Fibroblast of the aortic adventitia (primary cell): ENCODE measurements at places on chromosomes 13 and 19. TPM values are rescaled to one million over a fixed set of nuclear protein-coding genes. Genes with fewer than 3 reads are reported as not detected.
A peak's percentile ranks its signal among the peaks of the same experiment; 100 is the strongest.

GRCh38 chr13:99542788-99543406 lies 41.6 kb downstream of the TM9SF2 start:
- DNase-seq: no peak

DNA sequence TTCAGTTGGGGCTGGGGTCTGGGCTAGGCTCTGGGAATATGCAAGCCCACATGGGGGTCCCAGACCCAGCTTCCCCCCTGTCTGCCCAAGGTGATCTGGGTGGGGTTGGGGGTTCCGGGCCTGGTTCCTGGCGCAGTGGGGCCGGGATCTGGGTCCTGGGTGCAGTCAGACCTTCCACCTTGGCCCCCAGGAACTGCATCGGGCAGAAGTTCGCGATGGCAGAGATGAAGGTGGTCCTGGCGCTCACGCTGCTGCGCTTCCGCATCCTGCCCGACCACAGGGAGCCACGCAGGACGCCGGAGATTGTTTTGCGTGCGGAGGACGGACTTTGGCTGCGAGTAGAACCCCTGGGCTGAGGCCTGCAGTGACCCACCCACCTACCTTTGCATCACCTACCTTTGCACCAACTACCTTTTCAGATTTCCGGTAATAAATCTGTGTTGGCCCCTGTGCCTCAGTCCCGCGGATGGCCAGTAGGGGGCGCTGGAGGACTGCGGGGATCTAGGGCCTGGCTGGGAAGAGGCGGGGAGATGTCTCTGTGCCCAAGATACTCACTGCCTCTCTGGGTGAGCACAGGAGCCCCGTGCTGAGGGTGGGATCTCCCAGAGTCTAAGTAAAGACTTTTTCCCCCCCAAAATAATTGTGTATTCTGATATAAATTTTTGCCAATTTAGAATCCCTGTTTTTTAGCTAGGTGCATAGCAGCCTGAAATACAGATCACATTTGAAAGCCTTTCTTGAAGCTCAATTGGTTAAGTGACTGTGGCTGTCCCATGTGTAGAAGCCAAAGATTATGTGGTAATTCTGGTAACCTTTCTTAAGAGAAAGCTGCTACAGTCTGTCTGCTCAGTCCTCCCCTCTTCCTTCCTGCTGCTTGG lies 11.5 kb upstream of the CYP4F3 start:
- peak; percentile 44 for DNase-seq

DNA sequence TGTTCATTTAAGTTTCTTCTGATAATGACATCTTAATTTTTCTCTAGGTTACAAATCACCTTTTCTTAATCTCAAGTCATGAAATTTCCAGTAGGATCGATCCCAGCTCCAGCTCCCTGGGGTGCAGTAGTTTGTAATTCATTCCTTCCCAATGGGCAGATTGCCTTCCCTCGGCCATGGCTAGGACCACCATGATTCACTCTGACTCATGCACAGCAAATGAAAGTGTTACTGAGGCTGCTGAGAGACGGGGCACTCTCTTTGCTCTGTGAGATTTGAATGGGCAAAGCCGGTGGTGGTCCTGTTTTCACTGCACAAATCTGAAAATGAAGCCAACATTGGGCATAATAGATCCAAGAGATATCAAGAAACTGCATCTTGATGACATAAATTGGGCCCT lies 202.8 kb upstream of the IRS2 start:
- peak; percentile 75 for DNase-seq

DNA sequence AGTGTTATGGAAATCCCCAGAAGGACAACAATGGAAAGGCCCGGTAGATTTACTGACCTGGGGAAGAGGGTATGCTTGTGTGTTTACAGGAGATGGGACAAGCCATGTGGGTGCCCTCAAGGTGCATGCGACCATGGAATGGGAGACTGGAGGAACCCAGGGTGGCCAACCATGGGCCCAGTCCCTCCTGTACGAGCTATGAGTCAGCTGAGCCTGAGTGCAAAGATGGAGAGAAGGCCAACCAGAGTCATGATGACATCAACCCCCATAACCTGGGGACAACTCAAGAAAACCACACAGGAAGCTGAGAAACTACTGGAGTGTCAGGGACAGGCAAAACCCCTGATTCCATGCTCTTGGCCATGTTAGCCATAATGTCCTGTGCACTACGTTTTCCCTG lies 7.8 kb downstream of the ZNF350 start:
- no peak for DNase-seq

- DNase-seq: no peak
These were observed 50.8 kb downstream of the FOXO1 start for GRCh38 chr13:40615619-40616018.

DNA sequence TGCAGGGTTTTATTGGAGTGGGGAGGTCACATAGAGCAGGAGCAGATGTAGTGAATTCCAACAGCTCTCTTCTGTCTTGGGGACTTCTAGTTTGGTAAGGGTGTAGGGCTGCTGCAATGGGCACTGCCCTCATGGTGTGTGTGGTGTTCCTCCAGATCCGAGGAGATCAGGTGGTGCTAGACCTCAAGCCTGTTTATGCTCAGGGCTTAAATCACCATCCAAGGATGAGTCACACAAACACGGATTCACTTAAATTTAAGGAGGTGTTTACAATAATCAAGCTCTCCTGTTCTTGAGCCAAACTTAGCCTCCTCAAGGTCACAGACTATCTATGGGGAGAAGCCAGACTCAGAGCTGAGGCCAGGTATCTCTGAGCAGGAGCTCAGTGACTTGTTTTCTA lies 23.0 kb downstream of the HS6ST3 start:
- no peak for DNase-seq

DNA sequence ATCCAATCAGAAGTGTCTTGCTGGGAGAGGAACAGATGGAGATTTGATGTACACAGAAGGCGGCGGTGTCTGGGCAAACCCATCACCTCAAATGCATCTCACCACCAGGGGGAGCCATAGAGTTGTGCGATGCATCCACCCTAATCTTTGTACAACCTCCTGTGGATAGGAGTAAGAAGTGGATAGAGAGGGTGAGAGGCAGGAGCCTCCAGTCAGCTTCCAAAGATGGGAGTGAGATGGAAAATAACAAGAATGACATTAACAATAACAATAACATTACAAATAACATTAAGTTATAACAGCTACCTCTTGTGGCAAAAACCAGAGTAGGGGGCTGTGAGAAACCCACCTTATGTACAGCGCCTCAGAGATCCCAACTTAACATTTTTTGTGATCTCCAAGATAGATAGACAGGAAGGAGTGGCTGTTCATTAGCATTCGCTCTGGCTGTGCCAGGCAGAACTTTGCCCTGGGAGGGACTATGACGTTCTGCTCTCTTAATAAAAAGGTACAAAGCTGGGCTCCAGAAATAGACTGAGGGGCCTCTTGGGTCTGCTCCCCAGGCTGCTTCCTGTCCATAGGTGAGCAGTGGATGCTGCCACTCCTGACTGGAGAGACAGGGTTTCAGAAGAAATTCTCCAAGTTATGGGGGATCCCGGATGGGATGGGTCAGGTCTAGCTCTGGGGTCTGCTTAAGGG lies 5.2 kb upstream of the CEACAM18 start:
- peak; percentile 78 for DNase-seq

DNA sequence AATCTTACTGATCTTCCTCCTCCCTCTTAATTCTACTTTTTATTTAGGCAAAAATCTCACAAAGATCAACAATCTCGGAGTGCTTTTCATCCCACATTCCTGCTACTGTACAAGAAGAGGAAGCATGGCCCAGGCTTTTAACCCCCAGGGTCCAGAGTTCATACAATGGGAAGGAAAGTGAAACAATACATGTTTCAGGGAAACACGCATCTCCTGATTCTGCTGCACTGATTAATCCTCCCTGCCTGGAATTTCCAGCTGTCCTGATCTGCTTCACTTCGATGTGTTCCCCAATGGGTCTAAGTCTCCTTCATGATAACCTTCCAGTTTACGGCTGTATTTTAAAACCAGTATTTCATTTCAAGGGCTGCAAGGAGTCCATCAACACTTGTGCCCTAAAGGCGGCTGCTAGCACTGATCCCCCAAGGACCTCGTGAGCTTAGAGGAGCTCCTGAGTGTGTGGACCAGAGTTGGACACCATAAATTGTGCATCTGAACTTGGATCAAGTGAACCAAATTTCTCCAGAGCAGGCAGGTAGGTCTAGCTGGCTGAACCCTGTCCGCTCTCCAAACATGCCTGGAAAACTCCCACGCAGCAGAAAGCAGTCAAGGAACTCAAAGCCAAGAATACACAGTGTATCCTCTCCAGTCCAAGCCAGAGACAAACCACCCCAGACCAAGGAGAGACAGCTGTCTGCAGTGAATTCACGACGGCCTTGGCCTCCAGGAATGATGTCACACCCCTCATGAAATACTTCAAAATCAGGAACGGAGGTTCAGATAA lies 44.3 kb downstream of the COL4A1 start:
- no peak for DNase-seq

LGALS13 gene
- total RNA-seq: not detected in 2 replicates

KLK1 gene
- not detected in 2 replicates for total RNA-seq

SLC6A16 gene
- 0.09 TPM in 1 of 2 replicates, not detected in the other for total RNA-seq

SPACA4 gene
- not detected in 2 replicates for total RNA-seq
